Activated CD8-positive, alpha-beta memory T cell treated with anti-CD3 and anti-CD28 coated beads, Interleukin-2, amount 10 ng/mL, durations not matched to agents 7 days and 5 days (primary cell): ENCODE measurements at places on chromosomes 2 and 18. TPM values are rescaled to one million over a fixed set of nuclear protein-coding genes. Genes with fewer than 3 reads are reported as not detected.

The ACVR1 gene
- 19.4 TPM for total RNA-seq

The CERKL gene
- total RNA-seq, result not detected

The SERPINB12 gene
- total RNA-seq, result not detected

The SFT2D3 gene
- total RNA-seq, result 4.6 TPM

The GKN2 gene
- not detected for total RNA-seq

- H3K4me3 ChIP-seq, result no peak overlapping the region
- H3K27me3 ChIP-seq, result peaks cover 11% of the 10 kb centered on the region
- no peak for DNase-seq
- peaks cover 1% of the 10 kb centered on the region for H3K36me3 ChIP-seq
- no peak overlapping the region for H3K27ac ChIP-seq
These were observed 24.5 kb downstream of the LOXHD1 start for GRCh38 chr18:46632401-46633071.

DNA sequence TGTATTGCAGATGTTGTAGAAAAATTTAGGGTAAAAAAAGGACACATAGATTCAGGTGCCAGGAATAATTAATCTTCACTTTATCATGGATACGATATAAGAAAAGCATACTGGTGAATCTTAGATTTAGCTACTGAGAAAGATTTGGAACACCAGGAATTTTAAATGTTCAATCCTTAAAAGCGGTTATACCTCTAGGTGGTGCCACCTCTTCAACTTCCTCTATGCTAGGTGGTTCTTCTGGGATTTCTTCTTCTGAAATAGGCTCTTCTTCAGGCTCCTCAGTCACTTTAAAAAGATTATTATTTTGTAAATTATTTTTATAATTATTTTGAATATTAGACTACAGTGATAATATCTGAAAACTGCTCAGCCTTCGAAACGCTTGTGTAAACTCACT lies 133.1 kb downstream of the TTN start:
- H3K4me1 ChIP-seq, result no peaks in the 10 kb centered on the region
- DNase-seq, result no peak
- H3K4me3 ChIP-seq, result no peak overlapping the region
- H3K27me3 ChIP-seq, result no peaks in the 10 kb centered on the region

DNA sequence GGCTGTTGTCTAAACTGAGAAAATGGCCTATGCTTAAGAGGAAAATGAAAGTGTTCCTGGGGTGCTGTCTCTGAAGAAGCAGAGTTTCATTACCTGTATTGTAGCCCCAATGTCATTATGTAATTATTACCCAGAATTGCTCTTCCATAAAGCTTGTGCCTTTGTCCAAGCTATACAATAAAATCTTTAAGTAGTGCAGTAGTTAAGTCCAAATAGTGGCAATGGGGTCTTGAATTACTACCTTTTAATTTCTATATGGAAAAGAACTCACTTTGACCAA lies 13.8 kb upstream of the ALLC start:
- no peaks in the 10 kb centered on the region for H3K36me3 ChIP-seq
- H3K27me3 ChIP-seq, result no peaks in the 10 kb centered on the region
- H3K4me1 ChIP-seq, result no peaks in the 10 kb centered on the region
- H3K4me3 ChIP-seq, result no peak overlapping the region
- no peak overlapping the region for H3K27ac ChIP-seq

- H3K4me1 ChIP-seq, result peaks cover 47% of the 10 kb centered on the region
- DNase-seq, result peak; percentile 62
- peaks cover 68% of the 10 kb centered on the region for H3K36me3 ChIP-seq
- peak overlapping the region; percentile 46 for H3K4me3 ChIP-seq
- peak overlapping the region; percentile 86 for H3K27ac ChIP-seq
- no peaks in the 10 kb centered on the region for H3K27me3 ChIP-seq
These were observed 61.3 kb upstream of the PGAP1 start for GRCh38 chr2:196987649-196988364.

DNA sequence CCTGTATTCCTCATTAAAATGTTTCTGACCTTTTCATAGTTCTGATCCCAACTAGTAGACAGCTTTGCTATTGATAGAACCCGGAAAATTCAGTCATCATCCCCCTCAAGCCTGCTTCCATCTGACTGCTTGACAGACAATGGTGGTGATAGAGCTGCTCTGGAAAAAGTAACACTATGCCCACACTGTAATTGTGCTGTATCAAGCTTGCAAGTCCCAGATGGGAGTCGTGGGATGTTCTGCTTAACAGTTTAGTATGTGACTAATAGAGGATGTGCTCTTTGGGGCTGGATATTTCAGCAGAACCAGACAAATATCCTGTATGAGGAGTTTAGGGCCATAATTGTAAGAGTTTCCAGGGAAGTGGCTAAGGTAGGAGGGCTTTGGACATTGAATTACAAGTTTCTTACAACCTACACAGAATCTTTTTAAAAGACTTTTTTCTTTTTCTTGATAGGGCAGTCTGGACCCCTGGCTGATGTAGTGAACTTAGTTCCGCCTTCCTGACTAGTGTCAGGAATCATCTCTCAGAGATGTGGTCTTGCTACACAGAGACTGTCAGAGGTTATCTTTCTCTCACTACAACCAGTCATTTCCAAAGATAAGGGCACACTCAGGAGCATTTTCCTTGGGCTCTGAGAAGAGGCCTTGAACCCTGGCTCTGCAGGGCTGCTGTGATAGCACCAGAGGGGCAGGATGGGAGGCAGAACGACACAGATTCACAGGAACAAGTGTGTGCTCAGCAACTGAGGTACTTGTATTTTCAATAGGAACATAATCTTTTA lies 158.0 kb upstream of the RBMS1 start:
- peaks cover 6% of the 10 kb centered on the region for H3K27me3 ChIP-seq
- H3K4me1 ChIP-seq, result peaks cover 17% of the 10 kb centered on the region
- no peak overlapping the region for H3K27ac ChIP-seq
- DNase-seq, result no peak
- H3K4me3 ChIP-seq, result no peak overlapping the region
- H3K36me3 ChIP-seq, result no peaks in the 10 kb centered on the region

GRCh38 chr2:54957321-54957999 lies 92.8 kb downstream of the RTN4 start:
- peaks cover 2% of the 10 kb centered on the region for H3K36me3 ChIP-seq
- no peak overlapping the region for H3K4me3 ChIP-seq
- H3K27me3 ChIP-seq, result no peaks in the 10 kb centered on the region
- peaks cover 15% of the 10 kb centered on the region for H3K4me1 ChIP-seq

GRCh38 chr2:83850071-83850725 lies 608.9 kb downstream of the SUCLG1 start:
- no peaks in the 10 kb centered on the region for H3K4me1 ChIP-seq
- H3K36me3 ChIP-seq, result no peaks in the 10 kb centered on the region
- H3K27ac ChIP-seq, result no peak overlapping the region
- no peaks in the 10 kb centered on the region for H3K27me3 ChIP-seq
- no peak for DNase-seq

GRCh38 chr2:119255760-119256581 lies 32.3 kb downstream of the STEAP3 start:
- no peaks in the 10 kb centered on the region for H3K4me1 ChIP-seq
- no peak overlapping the region for H3K4me3 ChIP-seq
- H3K36me3 ChIP-seq, result no peaks in the 10 kb centered on the region

DNA sequence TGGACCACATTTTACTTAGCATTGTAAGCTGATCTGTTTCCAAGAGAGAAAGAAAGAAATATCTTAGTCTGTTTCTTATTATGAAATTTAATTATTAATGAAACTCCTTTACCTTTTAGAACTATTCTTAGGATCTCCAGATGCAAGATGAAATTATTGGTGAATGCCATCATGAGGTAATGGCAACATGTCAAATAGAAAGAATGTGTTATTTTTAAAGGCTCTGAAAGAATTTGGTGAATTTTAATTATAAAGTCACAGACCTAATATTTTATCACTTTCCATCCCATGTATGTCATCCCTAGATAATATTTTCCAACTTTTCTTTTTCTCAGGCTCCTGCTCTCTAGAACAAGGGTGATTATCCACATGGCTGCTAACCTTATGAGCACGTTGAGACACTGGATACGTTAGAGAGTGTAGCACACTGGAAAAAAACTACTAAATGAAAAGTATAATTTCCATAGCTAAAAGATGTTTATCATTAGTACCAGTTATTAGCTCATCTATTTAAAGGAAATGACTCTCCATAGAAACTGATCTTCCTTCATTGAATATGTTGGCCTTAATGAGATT lies 95.2 kb upstream of the SCG2 start:
- peaks cover 3% of the 10 kb centered on the region for H3K27me3 ChIP-seq
- no peak overlapping the region for H3K27ac ChIP-seq
- no peak overlapping the region for H3K4me3 ChIP-seq
- peaks cover 12% of the 10 kb centered on the region for H3K4me1 ChIP-seq
- no peaks in the 10 kb centered on the region for H3K36me3 ChIP-seq

DNA sequence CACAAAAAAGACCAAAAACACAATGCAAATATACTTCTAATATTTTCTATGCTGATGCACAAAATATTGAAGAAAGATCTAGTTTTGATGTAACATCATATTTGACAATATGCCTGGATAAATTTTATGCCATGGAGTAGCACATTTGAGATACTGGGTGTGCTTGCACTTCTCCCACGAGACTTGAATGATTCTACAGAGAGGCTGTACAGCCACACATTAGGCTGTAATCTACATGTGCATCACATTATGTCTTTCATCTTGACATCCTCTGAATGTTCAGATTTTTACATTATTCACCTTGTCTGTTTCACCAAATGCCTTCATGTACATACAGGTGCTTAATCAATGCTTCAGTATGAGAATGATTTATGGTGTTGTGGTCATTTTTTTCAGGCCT lies 756.4 kb upstream of the CDH7 start:
- H3K27me3 ChIP-seq, result no peaks in the 10 kb centered on the region
- no peaks in the 10 kb centered on the region for H3K36me3 ChIP-seq
- H3K4me1 ChIP-seq, result no peaks in the 10 kb centered on the region
- H3K27ac ChIP-seq, result no peak overlapping the region
- H3K4me3 ChIP-seq, result no peak overlapping the region
- no peak for DNase-seq
